ENCODE measurements at places on chromosomes 3 and 15. TPM values are rescaled to one million over a fixed set of nuclear protein-coding genes. Genes with fewer than 3 reads are reported as not detected.

DNA sequence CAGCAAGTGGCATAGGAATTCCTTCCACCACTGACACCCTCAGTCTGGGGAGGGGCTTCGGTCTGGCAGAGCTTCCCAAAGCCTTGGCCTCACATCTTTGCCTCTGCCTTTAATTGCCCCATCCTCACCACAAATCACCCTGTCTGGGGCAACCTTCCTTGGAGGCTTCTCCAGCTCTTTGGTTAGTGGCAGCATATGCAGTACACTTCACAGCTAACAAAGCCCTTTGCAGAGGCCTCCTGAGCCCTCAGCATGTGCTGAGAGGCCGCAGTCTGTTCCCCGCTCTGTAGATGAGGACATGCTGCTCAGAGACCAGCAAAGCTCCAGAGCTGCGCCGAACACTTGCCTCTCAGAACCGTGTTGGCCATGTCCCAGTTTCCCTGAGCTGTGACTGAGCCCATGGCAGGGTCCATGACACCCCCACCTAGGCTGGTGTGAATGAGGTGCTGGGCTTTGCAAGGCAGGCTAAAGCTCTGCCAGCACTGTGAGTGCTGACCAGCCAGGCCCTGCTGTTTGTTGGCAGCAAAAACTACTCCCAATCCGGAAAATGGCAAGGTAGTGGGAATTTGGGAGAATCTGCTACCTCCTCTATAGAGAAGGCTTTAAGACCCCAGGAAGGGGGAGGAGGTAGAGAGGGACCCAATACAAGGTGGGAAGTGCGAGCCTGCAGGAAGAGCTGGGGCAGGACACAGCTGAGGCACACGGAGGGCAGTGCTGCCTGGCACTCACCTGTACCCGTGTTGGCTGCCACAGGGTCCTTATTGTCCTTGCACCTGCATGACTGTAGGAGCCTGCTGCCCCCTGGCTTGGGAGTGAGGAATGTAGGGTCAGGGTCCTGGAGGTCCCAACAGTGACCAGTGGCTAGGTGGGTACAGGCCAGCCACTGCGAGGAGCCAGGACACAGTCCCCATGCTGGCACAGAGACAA is 8.4 kb upstream of the KLF15 start:
- H3K36me3 ChIP-seq: no peaks in the 10 kb centered on the region
- DNase-seq: no peak
- H3K4me1 ChIP-seq: no peaks in the 10 kb centered on the region
- no peaks in the 10 kb centered on the region for H3K27me3 ChIP-seq
- no peak overlapping the region for H3K4me3 ChIP-seq
- no peak overlapping the region for H3K27ac ChIP-seq

The SCN11A gene
- total RNA-seq: 0.13 TPM

DNA sequence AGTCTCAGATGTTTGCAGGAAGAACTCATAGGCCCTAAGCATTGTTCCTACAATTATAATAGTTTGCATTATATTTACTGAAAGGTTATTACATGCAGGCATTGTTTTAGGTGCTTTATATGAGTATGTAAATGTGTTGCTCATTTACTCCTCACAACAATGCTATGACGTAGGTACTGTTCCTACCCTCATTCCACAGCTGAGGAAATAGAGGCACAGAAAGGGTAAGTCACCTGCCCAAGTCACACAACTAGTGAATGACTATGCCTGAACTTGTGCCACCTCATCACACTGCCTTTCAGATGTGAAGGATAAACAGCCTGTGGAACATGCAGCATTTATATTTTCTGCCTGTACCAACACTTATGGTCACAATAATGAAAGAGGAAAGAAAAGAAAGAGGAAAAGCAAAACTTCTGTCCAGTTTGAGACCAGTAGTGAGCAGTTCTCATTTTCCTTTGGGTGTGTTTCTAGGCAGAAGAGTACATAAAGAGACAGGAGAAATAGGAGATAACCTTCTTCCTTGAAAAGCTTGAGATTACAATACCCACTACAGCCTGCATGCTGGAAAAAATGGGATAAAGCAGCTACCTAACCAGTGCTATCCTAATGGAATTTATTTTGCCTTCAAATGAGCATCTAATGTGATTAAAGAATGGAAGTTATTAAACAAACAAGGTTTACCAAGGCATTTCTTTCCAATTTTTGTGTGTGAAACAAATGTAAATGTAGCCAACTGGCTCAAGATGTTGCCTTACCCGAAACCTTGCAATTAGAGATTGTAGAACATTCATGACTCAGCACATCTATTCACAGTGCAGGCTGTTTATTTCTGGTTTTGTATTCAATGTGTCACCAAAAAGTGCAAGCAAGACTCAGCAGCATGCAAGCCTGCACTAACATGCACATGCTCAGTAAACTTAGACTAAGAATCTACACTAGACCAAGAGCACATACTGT is 20.5 kb upstream of the ENTPD3 start:
- H3K4me3 ChIP-seq: no peak overlapping the region
- H3K27me3 ChIP-seq: no peaks in the 10 kb centered on the region
- H3K27ac ChIP-seq: no peak overlapping the region

The CADPS gene
- not detected for total RNA-seq

DNA sequence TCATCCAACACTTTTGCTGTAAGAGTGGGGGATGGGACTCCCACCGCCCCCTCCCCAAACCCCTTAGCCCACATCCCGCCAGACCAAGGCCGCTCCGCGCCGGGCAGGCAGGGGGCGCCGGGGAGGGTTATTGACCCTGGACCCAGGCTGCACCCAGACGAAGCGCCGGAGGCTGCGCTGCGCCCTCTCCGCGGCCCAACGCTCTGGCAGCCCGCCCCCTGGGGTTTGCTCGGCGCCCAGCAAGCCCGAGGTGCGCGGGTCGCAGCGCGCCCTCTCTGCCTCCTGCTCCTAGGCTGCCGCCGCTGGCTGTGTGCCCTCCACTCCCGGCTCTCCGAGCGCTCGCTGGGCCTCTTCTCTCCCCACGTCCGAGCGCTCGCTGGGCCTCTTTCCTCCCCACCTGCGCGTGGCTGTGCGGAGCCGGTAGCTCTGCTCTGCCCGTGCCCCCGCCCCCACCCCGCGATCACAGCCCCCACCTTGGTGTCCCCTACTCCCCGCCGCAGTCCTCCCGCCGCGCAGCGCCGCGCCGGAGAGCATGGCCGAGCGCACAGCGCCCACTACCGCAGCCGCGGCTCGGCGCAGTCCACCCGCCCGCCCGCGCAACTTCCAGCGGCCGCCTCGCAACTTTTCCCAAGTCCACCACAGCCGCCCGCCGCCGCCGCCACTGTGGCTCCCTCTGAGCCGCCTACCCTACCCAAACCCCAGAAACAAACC is 1.2 kb downstream of the MECOM start:
- peaks cover 13% of the 10 kb centered on the region for H3K27me3 ChIP-seq
- H3K4me1 ChIP-seq: peaks cover 24% of the 10 kb centered on the region
- H3K36me3 ChIP-seq: no peaks in the 10 kb centered on the region
- peak overlapping the region; percentile 80 for H3K4me3 ChIP-seq
- DNase-seq: no peak

DNA sequence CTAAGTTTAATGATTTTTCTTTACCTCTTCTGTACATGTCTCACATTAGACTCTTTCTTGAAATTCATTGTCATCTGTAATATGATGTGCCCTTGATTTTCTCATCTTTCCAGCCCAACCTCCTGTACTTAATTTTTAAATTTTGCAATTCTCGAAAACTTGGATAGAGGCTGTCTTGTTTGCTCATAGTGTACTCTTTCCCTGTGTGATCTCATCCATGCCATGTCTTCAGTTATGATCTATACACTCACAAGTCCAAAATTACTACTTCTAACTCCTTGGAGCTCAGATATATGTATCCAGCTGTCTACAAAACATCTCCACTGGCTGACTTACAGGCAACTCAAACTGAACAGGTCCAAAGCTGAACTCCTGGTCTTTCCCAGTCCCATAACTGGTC is 42.2 kb downstream of the CD200 start:
- peaks cover 3% of the 10 kb centered on the region for H3K27me3 ChIP-seq
- H3K27ac ChIP-seq: no peak overlapping the region
- no peaks in the 10 kb centered on the region for H3K4me1 ChIP-seq

The EHD4 gene
- total RNA-seq: 16.8 TPM

GRCh38 chr15:55283379-55284147 is 6.0 kb downstream of the RAB27A start:
- H3K4me1 ChIP-seq: peaks cover 71% of the 10 kb centered on the region
- H3K27me3 ChIP-seq: no peaks in the 10 kb centered on the region
- peak overlapping the region; percentile 85 for H3K27ac ChIP-seq
- DNase-seq: no peak
- no peak overlapping the region for H3K4me3 ChIP-seq
